ENCODE measurements at places on chromosomes 16 and 17.
A peak's percentile ranks its signal among the peaks of the same experiment; 100 is the strongest.

DNA sequence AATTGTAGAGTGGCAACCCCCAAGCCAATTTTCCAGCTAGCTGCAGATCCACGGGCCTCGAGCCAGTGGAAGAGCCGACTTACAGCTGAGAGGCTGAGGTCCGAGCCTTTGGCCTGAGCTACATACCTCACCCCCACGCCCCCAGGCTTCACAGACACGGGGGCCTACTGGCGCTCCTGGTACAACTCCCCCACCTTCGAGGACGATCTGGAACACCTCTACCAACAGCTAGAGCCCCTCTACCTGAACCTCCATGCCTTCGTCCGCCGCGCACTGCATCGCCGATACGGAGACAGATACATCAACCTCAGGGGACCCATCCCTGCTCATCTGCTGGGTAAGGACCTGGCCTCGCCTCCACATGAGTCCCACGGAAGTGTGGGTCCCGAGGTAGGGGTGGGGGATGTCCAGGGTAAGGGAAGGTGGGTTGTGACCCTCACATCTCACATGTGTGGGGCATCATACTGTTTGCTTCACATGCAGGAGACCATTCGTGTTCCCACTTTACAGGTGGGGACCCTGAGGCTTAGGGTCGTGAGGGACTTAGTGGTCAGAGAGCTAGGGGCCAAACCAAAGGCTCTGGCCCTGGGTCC, 3.4 kb downstream of the ACE start:
- DNase-seq: no peak

- DNase-seq: peak; percentile 17
Measured at GRCh38 chr17:65956814-65957213, 235.1 kb downstream of the CEP112 start.

DNA sequence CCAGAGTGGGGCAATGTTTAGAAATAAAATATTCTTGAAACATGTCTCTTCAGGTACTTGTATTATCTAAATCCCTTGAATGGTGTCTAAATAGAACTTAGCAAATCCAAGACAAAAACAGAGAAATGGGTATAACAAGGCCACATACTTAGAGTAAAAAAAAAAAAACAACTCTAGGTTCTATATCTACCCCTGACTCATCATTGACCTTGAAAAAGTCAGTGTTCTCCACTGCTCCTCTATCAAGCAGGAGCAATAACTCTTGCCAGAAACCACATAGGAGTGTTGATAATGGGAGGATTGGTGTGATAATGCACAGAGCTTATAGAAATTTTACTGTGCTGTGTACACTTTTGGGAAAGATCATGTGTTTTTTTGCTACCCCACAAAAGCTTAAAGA, 296.6 kb upstream of the PMFBP1 start:
- DNase-seq: peak; percentile 23

DNA sequence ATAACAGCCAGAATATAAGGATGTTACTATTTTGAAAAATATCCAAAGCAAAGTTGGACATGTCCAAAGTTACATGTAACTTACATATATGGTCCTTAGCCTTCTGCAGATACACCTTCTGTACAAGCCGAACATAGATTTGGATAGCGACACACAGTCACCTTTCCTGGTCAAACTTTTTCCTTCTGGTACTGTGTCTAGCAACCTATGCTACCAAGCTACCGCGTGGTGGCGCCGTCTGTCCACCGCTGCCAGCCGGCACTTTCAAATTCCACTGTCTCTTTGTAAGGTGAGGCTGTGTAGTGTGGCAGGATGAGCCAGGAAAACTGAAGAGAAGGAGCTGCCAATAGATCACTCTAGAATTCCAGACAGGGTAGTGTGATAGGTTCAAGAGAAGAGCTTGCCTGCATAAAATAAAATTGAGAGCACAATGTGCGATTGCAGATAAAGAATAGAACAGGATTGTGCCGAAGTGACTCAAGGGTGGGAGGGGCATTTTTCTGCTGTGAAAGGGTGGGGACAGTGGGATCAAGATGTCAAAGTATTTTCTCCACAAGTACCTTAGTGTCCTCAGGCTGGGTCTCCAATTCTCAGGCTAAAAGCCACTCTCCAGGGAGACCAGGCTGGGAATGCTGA, 366.9 kb downstream of the SLC39A11 start:
- DNase-seq: peak; percentile 61

DNA sequence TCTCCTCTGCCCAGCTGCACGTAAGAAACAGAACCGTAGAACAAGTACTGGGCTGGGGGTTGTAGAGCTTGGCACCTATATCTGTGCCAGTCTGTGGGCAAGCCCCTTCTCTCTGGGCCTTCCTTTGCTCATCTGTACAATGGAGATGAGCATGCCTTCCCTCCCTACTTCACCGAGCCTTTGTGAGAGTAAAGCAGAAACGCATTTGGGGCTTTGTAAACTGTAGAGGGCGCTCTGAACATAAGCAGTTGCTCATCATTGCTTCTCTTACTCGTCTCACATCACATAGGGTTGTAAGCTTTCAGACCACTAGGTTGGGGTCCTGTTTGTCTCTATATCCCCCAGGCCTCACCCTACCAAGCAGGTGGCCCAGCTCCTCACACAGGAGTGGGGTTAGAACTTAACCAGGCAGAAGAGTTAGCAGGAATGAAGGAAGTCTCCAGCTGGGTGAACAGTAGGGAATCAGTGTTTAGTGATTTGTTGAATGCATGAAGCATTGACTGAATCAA, 15.1 kb downstream of the SAMD14 start:
- DNase-seq: peak; percentile 77
